ENCODE measurements at places on chromosomes 4 and X.
A peak's percentile ranks its signal among the peaks of the same experiment; 100 is the strongest.

DNA sequence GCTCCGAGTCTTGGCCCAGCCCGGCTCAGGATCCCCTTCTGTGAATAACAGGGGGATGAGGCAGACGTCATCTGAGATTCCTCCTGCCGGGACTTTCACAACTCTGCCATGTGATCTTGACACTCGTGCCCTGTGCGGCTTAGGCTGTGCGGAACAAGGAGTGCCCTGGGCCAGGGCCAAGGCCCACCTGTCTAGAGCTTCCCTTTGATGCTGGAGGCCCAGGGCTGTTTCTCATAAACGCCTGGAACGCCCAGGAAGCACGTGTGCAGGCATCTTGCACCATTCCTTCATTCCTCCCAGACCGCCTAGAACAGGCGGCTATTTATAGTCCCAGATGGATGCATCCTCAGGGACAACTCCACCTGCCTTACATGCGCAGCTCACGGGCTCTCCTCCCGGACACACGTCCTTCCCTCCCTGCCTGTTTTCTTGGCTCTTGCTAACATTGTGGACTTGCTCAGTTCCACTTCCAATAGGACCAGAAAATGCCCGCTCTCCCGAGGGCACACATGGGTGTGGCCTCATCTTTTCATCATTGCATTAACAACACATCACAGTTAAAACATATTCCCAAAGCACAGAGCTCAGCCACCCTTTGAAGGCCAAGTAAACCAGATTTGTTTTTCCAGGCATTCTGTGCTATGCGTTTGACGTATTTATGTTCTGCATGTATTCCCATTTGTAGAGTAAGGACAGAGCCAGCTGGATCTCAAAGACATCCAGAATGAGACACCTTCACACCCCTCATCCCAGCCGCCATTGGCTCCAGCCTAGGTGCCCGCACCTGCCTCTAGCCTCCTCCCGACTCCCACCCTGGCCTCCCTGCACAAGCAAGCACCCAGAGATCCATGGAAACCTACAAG lies 57.2 kb downstream of the ABLIM2 start:
- DNase-seq, result no peak

GRCh38 chr4:73725985-73726384 lies 14.4 kb upstream of the CXCL8 start:
- no peak for DNase-seq

DNA sequence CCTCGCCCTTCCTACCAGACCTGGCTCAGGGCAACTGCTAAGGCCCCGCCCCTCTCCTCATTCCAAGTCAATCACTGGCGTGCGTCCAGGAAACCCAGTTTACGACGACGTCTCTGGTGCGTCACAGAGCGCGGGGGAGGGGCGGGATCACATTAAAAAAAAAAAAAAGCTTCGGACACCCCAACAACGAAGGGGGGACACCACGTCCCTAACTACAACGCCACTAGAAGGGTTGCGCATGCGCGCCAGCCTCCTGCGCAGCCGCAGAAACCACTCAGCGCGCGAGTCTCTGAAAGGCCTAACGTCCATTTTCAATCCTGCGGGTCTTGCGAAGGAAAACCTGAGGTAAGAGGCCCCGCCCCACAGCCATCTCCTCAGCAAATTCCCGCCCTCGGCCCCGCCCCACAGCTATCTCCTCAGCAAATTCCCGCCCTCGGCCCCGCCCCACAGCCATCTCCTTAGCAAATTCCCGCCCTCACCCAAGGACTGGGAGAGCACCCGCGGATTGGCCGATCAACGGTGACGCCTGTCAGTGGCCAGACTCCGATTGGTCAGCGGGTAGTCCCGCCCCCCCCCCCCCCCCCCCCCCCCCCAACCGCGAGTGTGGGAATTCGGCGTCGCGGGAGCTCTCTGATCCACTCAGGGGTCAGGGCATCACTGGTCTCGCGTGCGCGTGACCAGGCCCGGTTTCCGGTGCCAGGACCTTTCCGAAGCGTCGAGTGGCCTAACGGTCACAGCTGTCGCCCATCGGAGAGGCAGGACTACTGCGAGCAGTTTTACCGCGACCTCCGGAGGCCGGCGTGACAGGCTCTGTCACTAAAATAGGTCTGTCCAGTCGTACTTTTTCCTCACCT lies at the start of gene SCML1:
SCML1 (plus strand) TSS at position 638 of the 854 bp plus-strand sequence. CDS start 6,694 bp downstream, outside the sequence.
- DNase-seq, result peak; percentile 87

- no peak for DNase-seq
Measured at GRCh38 chrX:139930401-139930800, 2.5 kb downstream of the ATP11C start.

DNA sequence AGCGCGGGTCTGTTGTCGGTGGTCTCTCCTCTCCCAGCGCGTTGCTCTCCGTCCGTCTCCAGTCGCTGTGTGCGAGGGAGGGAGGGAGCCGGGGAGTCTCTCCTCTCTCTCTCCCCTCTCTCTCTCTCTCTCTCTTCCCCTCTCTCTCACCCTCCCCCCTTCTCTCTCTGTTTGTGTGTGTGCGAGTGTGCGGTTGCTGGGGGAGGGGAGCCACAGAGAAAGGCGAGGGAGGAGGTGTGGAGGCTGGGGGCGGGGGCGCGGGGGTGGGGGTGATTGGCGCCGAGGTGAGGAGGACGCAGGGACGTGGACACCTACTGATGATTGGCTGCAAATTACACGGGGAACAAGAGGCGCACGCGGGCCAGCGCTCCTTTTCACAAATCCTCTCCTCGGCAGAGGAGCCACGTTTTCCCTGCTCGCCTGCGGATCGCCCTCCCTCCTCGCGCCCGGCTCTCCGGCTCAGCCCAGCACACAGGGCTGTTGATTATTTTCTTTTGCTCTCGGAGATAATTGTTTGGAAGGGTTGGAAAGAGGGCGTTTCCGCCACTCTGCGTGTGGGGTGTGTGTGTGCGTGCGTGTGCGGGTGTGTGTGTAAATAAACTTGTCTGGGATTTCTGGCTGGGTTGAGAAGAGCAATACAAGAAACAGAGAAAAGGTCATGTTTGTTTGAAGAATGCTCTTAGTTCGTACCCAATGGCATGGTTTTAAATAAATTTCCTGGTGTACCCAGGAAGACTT lies at the start of gene CXXC4:
CXXC4 (minus strand) TSS at position 73 of the 738 bp plus-strand sequence. CDS start 3,092 bp downstream, outside the sequence.
- DNase-seq, result peak; percentile 16

DNA sequence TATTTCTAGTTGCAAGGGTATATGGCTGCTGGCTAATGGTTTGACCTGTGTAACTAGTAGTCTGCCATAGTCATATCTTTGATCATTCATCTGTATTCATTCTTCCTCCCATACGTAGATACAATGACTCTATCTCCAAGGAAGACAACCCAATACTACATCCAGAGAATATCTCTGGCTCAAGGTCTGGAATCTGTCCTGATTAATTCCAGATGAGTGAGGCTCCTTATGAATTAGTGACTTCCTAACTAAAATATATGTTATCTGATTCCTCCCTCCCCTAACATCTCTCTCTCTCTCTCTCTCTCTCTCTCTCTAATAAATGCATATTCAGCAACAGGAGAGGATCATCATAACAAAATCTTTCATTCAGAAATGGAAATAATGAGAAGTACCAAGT lies 641.5 kb downstream of the FAT4 start:
- no peak for DNase-seq

DNA sequence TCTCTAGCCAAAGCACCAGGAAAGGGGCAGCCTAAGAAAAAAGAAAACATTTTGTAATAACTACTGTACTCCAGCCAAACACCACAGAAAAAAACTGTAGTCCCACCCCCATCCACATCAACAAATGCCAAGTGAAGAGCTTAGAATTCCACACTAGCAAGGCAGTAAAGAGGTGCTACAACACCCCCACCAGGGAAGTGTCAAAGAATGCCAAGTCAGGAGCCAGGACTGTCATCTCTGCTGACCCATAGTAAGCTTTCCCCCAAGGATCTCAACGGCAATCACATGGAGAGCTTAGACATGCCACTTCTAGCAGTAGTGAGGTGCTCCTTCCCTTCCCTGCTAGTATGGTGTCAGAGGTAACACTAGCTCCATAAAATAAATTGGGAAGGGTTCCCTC lies 34.4 kb upstream of the CCDC160 start:
- no peak for DNase-seq

- no peak for DNase-seq
Measured at GRCh38 chr4:176376032-176376614, 56.4 kb downstream of the SPCS3 start.

- no peak for DNase-seq
Measured at GRCh38 chrX:30538271-30538670, 39.3 kb downstream of the TASL start.

GRCh38 chr4:177308125-177308524 lies 1.5 kb upstream of the NEIL3 start:
- DNase-seq, result no peak

- DNase-seq, result peak; percentile 69
Measured at GRCh38 chr4:140094438-140095420, 59.3 kb downstream of the MAML3 start.

DNA sequence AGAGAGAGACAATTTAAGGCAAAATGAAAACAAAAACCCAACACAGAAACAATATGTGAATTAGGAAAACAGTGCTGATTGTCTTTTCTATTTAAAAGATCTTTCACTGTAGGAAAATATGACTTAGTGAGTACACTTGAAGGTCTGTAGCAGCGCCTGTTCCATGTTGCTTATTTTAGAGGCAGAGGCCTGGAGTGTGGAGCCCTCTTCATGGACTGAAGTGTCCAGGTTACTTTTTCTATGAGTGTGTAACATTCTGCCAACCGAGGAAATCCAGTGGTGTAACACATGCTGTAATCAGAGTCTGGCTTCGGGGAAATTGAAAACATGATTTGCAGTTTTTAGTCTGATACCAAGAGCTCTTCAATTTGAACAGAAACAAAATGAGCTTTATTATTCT lies 64.0 kb upstream of the GPRIN3 start:
- DNase-seq, result no peak

- no peak for DNase-seq
Measured at GRCh38 chr4:26837993-26838842, 22.4 kb upstream of the STIM2 start.

- DNase-seq, result no peak
Measured at GRCh38 chrX:53357799-53358530, 64.5 kb downstream of the SMC1A start.

DNA sequence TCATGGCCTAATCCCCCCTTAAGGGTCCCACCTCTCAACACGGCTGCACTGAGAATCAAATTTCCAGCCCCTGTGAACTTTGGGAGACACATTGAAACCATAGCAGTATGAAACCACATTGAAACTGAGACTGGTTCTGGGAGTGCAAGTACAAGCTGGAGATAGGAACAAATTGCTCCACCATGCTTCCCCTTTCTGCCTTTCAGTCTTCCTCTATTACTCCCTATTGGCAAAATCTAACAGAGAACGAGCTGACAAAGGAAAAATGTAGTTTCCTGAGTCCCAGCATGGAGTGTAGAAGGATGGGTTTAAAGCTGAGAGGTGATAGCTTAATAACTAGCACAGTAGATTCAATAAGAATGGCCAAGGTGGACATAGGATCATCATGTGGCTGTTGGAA lies 161.7 kb upstream of the RPL34 start:
- no peak for DNase-seq

DNA sequence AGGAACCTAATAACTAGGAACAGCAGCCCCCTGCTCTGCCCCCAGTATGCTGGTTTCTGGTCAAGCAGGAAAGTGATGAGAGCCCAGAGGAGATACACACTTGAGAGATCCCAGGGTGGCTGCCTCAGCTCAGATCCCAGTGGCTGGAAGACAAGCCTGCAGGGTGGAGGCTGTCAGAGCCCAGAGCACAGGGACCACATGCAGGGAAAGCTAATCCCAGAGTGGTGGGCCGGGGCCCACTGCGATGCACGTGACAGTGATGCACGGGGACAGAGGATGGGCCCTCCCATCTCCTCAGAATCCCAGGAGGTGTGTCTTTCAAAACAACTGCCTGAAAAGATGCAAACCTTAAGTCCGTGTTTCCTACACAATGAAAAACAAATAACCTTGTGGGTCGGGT lies 29.1 kb upstream of the CRMP1 start:
- no peak for DNase-seq

GRCh38 chr4:68348577-68348976 lies 1.3 kb downstream of the YTHDC1 start:
- no peak for DNase-seq

DNA sequence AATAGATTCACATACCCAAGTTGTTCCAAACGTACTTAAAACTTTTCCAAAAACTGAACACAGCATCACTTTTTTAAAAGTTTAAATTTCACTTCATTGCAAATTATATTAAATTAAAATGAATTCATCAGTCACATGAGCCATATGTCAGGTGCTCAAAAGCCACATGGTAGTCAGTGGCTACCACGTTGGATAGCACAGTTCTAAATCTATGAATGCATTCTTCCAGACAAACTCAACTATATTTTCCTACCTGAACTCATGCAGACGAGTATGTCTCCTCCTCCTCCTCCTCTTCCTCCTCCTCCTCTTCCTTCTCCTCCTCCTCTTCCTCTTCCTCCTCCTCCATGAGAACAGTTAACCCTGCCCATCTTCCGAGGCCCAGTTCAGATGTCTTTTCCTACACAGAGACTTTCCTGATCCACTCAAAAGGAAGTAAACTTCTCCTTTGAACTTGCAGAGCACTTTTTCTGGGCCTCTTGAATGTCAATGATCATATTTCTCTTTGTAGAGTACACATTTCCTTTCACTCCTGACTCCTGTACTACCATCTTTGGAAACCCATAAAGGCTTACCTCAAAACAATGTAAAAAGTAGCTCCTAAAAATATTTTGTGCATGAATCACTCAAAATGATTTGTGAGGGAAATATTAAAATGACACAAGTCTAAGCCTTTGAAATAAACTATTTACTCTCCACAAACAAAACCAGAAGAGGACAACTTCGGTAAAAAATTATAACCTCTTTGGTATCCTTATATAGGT lies 172.6 kb downstream of the AMELX start:
- no peak for DNase-seq

- DNase-seq, result no peak
Measured at GRCh38 chr4:26083987-26084386, 170.0 kb downstream of the SMIM20 start.

DNA sequence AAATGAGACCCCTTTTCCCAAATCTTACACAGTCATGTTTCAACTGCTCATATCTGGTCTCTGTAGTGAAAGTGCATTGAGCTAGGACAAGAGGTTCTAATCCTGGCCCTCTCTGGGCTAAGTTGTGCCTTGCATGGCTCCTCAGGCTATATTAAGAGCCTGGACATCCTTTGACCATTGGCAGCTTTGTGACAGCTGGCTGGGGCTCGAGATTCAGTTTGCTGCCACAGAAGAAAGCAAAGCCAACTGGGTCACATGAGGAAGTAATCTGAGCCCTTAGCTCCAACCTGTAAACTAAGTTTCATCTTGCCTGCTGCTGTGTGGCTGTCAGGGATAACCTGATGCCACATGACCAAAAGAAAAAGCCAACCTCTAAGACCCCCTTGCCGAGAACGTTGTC lies 51.8 kb upstream of the JADE1 start:
- DNase-seq, result no peak
